ENCODE measurements at places on chromosomes 7 and 10.

- DNase-seq: no peak
These were observed 250.4 kb downstream of the RNLS start for GRCh38 chr10:88332503-88333247.

- no peak for DNase-seq
These were observed 1.6 kb downstream of the FAM204A start for GRCh38 chr10:118340486-118340885.

DNA sequence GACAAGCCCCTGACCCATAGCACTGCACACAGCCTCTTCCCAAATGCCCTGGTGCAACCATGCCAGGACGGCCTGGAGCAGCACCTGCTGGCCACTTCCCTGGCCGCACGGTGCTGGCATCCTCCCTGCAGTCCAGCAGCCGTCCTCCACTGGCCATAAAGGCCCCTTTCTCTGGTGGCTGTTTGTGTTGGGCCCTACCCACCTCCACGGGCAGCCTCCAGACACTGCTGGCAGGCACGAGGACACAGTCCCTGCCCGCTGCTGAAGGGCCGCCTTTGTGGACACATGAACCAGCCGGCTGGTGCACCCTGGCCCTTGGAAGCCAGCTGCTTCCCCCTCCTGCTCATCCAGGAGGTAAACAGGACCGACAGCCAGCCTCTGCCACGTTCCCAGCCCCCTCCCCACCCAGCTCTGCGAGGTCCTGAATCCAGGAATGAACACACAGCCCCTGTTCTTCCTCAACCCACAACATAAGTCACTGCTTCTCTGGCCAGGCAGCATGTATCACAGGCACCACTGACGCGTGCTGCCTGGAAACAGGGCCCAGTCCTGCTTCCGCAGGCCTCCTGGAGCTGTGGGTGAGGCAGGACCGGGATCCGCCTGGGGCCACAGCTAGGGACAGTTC, 43.8 kb downstream of the SPOCK2 start:
- DNase-seq: peak; percentile 92

DNA sequence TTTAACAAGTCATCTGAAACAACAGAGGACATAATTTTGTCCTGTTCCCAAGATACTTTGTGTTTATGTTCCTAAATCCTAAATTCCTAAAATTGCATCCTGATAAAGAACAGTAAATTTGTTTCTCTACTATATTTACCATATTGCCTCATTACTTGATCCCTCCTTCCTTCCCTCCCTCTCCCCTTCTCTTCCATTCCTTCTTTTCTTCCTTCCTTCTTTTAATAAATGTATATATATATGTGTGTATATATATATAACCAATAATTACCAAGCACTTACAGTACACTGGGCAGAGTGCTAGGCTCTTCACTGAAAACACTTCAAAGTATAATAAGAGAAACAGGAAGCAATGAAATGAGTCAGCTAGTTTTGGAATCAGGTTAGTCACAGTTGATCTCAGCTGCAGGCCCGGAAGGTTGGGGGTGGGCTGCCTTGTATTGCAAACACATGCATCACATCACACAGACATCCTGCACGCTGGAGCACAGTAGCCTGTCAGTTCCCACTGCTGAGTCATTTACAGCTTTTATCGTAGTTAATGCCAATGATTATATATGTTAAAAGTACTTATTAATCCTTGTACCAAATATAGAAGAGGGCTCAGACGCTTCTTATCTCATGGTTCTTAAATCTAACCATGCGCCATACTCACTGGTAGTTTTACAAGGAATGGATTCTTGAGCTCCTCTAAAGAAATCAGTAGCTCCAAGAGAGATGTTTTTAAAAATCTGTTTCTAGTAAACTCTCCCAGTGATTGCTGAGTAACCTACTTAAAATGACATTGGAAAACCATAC, 551.7 kb downstream of the GRM8 start:
- no peak for DNase-seq

- no peak for DNase-seq
These were observed 11.6 kb downstream of the C10orf90 start for GRCh38 chr10:126658928-126659327.

DNA sequence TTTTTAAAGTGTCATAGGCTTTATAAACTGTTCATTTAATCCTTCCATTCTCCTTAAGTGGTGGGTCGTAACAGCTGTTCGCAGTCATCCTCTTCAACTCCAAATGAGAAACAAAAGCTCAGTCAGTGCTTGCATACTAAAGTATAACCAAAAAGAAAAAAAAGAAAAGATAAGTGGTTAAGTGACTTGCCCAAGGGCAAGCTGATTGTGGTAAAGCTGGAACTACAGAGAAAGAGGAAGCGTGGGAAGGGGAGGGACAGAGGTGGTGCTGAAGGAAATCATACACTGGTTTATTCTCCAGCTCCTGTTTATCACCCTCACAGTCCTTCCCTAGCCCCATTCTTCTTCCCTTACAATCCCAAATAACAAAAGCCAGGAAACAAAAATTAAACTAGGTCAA, 29.6 kb downstream of the IDE start:
- no peak for DNase-seq

- no peak for DNase-seq
These were observed 23.0 kb upstream of the YWHAG start for GRCh38 chr7:76381814-76382213.

- no peak for DNase-seq
These were observed 69.1 kb upstream of the CYP26C1 start for GRCh38 chr10:92991513-92991912.

GRCh38 chr10:80408242-80409101, at the start of gene PRXL2A:
TSS of gene PRXL2A (plus strand) at chr10:80408551. CDS start at chr10:80420468, 11,917 bp downstream.
- DNase-seq: peak; percentile 82

DNA sequence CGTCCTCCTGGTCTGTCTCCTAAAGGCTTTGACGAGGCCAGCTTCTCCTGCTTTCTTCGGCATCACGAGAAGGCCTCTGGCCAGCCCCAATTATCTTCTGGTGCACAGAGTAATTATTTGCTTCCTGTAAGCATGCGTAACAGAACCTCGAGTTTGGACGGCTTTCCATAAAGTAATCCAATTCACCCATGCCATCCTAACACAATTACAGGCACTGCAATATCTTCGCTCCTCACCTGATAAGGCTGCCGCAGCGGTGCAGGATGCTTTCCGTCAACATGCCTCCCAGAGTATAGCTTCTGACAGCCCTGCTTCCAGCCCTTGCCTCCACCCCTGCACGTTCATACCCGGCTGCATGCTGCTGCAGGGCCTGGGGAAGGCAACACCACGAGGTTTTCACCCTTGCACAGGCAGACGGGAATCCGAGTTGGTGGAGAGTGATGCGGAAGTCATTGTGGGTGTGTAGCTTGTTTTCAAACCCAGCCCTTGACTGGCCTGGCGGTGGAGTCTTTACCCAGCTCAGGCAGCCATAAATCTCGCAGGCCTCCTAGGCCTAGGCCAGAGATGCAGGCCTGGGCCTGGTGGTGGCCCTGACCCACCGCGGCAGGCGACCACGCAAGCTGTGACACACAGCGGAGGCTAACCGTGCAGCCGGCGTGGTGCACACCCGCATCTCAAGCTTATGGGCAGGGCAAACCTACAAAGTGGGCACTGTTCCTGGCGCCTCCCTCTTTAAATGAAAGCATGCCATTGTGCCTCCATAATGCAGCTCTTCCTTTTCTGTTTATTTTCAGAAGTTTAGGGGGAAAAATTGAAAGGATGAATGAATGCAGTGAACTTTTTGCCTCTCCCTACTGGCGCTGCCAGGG, 12.7 kb downstream of the EBF3 start:
- DNase-seq: no peak

GRCh38 chr10:17882557-17882956, 69.2 kb upstream of the SLC39A12 start:
- DNase-seq: no peak

GRCh38 chr10:69337296-69338132, 59.2 kb downstream of the HK1 start:
- DNase-seq: no peak

DNA sequence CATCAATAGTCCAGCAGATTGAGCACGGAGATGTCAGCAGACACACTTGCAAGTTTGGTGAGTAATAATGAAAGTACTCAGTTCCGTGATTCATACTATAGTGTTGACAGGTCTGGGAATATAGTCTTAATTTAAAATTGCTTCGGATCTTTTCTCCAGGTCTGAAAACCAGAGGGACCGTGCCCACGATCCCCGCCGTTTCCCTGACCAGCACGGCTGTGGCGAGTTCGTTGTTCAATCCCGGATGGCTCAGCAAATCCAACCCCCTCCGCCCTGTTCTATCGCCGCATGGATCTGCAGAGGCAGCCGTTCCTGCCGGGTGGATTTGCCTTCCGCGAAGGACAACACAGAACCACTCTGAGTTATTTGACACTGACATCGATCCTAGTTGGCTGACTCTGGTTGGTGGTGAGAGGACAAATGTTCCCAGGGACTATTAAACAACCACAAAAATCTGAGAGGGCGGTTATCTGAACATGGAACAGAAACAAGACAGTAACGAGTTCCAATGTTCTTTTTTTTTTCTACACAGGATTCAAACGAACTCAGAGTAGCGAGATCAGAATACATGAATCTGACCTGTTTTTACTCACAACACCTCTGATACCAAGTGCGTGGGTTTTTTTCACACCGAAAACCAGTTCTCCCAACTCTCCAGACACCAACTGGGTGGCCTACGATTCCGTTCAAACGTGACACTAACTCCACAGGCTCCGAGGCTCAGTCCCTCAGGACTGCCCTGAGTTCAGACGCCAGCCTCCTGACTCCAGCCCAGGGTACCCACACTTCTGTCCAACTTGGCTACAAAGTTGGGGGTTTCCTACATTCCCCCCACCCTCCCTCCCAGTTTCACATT, 52.7 kb downstream of the RBM17 start:
- no peak for DNase-seq

DNA sequence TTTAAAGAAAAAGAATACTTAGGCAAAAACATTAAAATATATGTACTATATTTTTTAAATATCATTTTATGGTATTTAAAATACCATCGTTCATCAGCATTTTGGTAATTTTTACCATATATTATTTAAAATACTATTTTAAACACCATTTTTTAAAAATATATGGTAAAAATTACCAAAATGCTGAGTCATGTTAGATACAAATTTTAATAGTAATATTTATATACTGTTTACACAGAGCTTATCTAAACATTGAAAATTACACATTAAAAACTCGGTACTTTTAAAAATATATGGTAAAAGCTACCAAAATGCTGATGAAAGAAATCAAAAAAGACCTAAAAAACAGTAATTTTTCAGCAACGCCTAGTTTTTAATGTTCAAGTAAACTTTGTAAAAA, 105.6 kb downstream of the TPK1 start:
- no peak for DNase-seq

DNA sequence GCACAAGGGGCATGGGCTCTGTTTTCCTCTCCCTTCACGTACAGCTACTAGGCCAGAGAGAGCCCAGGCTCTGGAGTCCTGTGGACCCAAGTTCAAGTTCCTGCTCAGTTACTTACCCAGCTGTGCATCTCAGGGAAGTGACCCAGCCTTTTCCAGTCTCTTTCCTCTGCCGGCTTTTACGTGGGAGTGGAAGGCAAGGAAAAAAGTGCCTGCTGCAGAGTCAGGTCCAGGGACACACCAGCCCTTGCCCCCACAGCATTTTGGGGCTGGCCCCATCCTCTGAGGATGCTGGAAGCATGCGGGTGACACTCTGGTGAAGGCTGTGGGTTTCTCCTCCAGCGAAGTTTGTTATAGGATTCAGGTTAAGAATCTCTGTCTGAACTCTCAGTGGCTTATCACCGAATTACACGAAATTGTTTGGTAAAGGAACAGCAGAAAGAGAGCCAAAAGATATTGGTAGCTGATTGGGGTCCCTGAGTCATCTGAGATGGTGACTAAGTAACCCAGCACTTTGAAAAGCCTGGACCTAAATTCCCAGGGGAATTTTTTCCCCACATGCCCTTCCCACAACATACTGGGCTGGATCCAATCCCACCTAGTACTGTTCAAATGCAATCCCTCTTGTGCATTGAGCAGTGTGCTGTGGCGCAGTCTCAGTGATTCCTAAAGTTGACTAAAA, 424.3 kb downstream of the RPS24 start:
- DNase-seq: no peak

DNA sequence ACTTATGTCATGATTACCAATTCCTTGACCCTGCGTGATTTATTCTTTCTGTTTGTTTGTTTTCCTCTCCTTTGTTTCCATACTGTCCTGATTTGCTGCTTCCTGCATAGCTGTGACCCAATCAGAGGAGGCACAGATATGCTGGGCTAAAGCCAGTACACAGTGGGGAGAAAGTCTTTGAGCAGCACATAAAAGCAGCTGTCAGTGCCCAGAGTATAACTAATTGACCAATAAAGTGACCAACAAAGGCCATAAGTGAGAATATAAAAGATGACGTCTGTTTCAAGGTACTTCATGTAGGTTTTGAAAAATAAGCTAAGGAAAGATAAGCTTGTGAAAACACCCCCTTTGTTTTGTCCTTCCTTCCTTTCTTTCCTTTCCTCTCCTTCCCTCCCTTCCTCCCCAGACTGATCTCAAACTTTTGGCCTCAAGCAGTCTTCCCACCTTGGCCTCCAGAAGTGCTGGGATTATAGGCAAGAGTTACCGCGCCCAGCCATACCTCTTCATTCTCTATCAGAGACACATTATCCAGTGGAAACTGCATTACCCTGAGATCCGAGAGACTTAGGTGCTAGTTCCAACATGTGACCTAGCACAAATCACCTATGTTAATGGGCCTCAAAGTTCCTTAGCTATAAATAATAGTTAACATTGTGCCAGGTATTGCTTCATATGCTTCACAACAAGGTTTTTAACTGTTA, 17.0 kb downstream of the BCAP29 start:
- no peak for DNase-seq

DNA sequence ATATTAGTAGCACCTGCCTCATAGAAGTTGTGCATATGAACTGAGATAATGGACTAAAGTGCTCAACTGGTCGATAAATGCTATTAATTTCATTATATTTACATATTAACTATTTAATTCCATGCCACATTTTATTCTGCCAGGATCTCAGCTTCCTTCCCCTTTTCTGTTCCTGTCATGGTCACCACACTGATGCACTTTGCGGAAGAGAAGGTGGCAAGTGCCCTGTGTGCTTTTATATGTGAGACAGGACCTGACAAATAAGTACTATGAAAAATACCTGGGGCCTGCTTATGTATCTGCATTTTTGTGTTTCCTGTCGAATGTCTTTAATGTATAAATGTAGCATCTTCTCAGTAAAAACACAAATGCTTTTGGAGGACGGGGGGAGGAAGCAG, 12.2 kb downstream of the ATP6V0E2 start:
- DNase-seq: no peak

DNA sequence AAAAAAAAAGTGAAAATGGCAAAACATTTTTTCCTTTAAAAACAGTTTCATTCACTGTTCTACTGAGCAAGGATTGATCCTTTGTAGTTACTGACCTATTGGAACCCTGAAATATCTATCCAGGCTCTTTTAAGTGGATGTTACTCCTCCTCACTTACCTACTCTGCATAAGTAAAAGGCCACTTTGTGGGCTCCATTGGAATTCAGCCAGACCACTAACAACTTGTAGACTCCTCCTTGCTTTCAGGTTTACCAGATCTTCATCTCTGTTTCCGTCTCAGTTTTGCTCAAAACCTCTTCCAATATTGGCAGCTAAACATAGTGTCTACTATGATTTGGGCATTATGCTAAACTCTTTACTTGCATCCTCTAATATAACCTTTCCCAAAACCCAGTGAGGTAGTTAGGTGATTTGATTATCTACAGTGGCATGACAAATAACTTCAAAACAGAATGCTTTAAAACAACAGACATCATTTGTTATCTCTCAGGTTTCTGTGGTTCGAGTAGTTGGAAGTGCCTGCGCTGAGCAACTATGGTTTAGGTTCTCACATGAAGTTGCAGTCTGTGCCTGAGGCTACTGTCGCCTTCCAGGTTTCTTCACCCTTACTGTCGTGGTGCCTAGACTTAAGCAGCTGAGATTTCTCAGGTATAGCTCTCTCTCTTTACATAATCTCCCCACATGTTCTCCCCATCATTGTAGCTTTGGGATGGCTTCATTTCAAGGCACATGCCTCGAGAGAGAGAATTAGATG, 698.2 kb downstream of the REEP3 start:
- DNase-seq: no peak
